T-helper 17 cell (primary cell): ENCODE measurements at places on chromosomes 12 and 14.

DNA sequence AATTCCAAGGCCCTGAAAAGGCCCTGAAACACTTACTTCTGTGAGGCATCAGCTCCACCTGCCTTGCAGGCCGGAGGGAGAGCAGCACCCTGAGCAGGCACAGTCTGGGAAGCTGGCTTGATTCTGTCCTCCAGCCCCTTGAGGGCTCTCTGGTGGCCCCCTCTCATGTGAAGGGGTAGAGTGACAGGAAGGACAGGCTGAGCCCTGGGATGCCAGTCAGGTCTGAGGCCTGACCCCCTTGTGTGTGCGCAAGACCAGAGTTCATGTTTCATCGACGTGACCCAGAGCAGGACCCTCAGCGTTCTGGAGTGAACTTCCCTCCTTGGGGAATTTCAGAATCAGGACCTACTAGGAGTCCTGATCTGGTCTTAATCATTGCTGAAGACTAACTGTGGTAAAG lies 1.3 kb downstream of the RNASE8 start:
- peaks cover 8% of the 10 kb centered on the region for H3K36me3 ChIP-seq
- peaks cover 52% of the 10 kb centered on the region for H3K27me3 ChIP-seq
- peak overlapping the region; percentile 14 for H3K27ac ChIP-seq
- DNase-seq = no peak
- H3K4me3 ChIP-seq = no peak overlapping the region

DNA sequence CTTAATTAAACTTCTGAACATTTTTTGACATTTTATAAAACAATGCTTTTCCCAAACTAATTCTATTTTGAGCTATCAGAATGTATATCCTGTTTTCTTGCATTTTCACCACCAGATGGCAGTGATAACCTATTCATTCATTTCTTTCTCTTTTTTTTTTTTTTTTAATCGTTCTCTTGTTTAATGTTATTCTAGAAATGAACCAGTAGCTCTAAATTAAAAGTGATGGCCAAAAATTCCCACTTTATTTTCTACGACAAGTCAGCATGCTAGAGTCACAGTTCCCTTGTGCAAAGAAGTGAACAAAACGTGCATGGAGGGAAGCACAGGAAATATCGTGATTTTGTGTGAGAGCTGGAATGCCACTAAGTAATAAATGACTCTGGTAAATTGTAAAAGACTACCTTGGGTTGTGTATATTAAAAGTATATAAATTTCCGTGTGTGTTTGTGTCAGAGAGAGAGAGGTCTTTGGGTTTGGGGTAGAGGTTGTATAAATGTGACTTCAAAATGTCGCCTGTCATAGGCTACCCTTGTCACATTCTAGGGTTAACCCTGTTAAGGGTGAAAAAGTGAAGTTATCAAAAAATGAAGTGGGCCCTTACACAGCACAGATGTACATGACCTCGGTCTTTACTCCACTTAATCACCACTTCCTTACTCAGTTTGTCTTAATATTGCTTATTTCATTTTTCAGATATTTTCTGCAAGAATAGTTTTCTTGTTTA lies 40.4 kb upstream of the LDHB start:
- no peaks in the 10 kb centered on the region for H3K36me3 ChIP-seq
- peaks cover 7% of the 10 kb centered on the region for H3K27me3 ChIP-seq
- H3K4me1 ChIP-seq = peaks cover 14% of the 10 kb centered on the region
- H3K27ac ChIP-seq = no peak overlapping the region
- H3K4me3 ChIP-seq = no peak overlapping the region
- no peak for DNase-seq

GRCh38 chr12:112166051-112167015 lies 41.0 kb downstream of the TRAFD1 start:
- no peak overlapping the region for H3K4me3 ChIP-seq
- H3K27me3 ChIP-seq = no peaks in the 10 kb centered on the region
- no peak overlapping the region for H3K27ac ChIP-seq
- peaks cover 2% of the 10 kb centered on the region for H3K36me3 ChIP-seq
- H3K4me1 ChIP-seq = no peaks in the 10 kb centered on the region

- DNase-seq = no peak
- H3K4me1 ChIP-seq = peaks cover 69% of the 10 kb centered on the region
- H3K27me3 ChIP-seq = no peaks in the 10 kb centered on the region
- H3K27ac ChIP-seq = peak overlapping the region; percentile 98
- peak overlapping the region; percentile 88 for H3K4me3 ChIP-seq
Observed at GRCh38 chr14:49977126-49977841, 84.4 kb downstream of the ARF6 start.

DNA sequence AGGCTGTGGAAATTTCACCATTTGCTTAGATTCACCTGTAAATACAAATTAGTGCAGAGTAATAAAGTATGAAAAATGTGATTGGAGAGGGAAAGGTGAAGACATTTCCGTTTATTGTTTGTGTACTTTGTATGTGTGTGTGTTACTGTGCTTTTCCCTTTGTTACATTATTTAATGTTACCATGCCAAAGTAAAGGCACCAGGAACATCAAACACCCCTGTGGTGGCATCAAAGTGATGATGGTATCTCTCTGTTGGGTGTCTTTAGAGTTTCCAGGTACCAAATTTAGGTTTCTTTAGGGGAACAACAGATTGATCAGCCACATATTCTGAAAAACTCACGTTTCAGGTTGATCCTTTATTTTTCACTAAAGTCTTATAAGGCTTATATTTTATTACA lies 189.0 kb upstream of the FBXO33 start:
- DNase-seq = no peak
- H3K36me3 ChIP-seq = no peaks in the 10 kb centered on the region
- H3K4me1 ChIP-seq = no peaks in the 10 kb centered on the region
- H3K27ac ChIP-seq = no peak overlapping the region
- H3K4me3 ChIP-seq = no peak overlapping the region

DNA sequence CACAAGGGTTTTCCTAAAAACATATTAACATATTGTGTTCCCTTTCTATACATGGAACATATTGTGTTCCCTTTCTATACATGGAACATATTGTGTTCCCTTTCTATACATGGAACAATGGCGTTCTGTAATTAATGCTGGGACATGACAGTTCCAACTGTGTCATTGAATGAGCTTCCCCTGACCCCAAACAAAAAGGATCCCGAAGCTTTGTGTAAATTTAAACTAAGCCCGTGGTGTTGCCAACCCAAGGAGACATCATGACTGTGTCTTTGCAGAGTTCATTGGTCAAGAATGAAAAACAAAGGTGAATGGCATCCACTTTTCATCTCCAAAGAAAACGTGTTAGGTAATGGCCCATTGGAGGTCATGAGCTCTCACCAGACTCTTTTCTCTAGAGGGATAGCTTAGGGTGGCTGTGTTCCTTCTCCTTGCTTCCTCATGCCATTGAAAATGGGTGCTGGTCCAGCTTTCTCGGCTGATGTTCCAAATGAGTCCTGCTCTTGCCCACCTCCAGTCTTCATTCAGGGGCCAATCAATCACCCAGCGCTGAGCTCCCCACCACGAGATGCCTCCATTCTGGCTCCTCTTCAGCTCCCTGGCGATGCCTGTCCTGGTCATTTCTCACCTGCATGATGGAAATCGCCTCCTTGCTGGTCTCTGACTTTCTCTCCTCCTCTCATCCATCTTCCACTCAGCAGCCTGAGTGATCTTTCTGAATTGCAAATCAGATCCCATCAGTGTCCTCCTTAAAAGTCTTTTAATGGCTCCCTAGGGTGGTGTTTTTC lies 156.1 kb downstream of the VRK1 start:
- H3K4me3 ChIP-seq = no peak overlapping the region
- H3K27ac ChIP-seq = no peak overlapping the region
- no peak for DNase-seq
- H3K27me3 ChIP-seq = no peaks in the 10 kb centered on the region

GRCh38 chr12:79487386-79488110 lies 203.2 kb downstream of the PAWR start:
- H3K36me3 ChIP-seq = no peaks in the 10 kb centered on the region
- H3K4me1 ChIP-seq = no peaks in the 10 kb centered on the region
- no peak overlapping the region for H3K27ac ChIP-seq
- H3K4me3 ChIP-seq = no peak overlapping the region

GRCh38 chr14:95157048-95157326 lies 342 bp downstream of the DICER1 start:
- peaks cover 35% of the 10 kb centered on the region for H3K4me1 ChIP-seq
- no peak for DNase-seq
- H3K4me3 ChIP-seq = peak overlapping the region; percentile 94
- no peaks in the 10 kb centered on the region for H3K36me3 ChIP-seq
- no peak overlapping the region for H3K27ac ChIP-seq
- H3K27me3 ChIP-seq = no peaks in the 10 kb centered on the region

DNA sequence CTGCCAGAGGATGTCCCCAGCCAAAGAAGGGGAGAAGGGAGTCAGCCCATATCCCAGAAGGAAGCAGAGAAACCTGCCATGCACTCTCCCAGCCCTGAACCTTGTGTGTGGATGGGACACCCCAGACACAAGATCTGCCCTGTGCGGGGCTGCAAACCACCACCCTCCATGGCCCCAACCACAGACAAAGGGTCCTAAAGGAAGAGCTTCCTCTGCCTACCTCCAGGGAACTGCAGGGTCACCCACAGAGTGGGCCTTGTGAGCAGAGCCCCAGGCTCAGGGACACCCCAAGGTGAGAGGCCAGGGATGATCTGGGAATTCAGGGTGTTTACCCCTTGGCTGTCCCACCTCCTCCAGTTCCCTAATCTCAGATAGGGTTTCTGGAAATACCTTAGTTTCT lies 56.5 kb downstream of the ISCA2 start:
- H3K4me1 ChIP-seq = peaks cover 5% of the 10 kb centered on the region
- no peak overlapping the region for H3K4me3 ChIP-seq
- H3K27me3 ChIP-seq = peaks cover 11% of the 10 kb centered on the region
- H3K27ac ChIP-seq = no peak overlapping the region

DNA sequence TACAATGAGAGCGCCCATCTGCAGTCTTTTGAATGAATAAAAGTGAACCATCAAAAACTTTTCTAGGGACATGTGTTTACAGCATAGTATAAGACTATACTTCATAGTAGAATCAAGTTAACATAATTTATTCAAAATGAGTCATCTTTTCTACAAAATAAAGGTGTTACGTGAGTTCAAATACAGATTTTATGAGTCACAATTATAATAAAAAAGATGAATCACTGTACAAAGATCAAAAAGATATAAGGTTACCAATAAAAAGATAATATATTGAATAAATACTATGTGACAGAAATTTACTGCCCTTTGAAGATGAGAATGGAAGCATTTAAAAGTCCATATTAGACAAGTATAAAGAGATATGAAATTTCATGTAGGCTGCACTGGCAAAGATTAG lies 2.8 kb downstream of the MBIP start:
- peaks cover 4% of the 10 kb centered on the region for H3K36me3 ChIP-seq
- H3K4me1 ChIP-seq = peaks cover 27% of the 10 kb centered on the region
- no peak overlapping the region for H3K4me3 ChIP-seq
- no peak for DNase-seq

DNA sequence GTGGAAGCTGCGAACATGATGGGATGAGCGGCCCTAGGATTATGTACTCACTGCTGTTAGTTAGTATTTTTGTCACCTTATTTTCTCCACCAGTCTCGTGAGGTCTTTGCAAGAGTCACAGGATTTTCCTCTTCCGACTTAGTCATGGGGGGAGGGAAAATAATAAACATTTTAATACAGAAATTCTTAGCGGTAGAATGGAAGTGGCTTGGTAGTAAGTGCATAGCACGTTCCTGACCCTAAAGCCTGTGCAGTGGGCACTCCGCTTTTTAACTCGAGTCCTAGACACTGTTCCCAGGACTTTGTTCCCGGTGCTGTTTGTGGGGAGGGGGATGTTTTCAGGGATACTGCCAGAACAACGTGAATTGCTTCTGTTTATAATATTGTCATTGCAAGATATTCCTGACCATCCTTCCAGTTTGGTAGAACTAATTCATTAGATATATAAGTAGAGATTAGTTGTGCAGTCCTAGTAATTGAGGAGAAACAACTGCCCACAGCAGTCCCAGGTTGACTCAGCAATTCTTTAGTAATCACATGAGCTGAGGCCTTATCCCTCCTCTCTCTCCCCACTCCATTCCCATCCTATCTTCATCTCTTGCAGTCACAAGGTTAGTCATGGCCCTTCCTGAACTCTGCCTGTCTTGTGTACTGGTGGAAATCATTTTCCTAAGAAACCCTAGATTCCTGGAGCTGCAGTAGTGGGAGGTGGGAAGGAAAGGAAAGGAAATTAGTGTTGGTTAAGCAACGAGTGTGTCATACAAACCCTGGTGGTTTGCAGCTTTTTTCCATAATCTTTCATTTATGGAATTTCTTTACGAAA lies 799 bp downstream of the SLC38A6 start:
- no peak for DNase-seq
- H3K36me3 ChIP-seq = peaks cover under 1% of the 10 kb centered on the region
- no peaks in the 10 kb centered on the region for H3K27me3 ChIP-seq
- peaks cover 6% of the 10 kb centered on the region for H3K4me1 ChIP-seq
- H3K27ac ChIP-seq = no peak overlapping the region

- peaks cover 2% of the 10 kb centered on the region for H3K36me3 ChIP-seq
- no peak overlapping the region for H3K4me3 ChIP-seq
- no peaks in the 10 kb centered on the region for H3K27me3 ChIP-seq
Observed at GRCh38 chr14:94893411-94894160, 123.7 kb upstream of the GSC start.

DNA sequence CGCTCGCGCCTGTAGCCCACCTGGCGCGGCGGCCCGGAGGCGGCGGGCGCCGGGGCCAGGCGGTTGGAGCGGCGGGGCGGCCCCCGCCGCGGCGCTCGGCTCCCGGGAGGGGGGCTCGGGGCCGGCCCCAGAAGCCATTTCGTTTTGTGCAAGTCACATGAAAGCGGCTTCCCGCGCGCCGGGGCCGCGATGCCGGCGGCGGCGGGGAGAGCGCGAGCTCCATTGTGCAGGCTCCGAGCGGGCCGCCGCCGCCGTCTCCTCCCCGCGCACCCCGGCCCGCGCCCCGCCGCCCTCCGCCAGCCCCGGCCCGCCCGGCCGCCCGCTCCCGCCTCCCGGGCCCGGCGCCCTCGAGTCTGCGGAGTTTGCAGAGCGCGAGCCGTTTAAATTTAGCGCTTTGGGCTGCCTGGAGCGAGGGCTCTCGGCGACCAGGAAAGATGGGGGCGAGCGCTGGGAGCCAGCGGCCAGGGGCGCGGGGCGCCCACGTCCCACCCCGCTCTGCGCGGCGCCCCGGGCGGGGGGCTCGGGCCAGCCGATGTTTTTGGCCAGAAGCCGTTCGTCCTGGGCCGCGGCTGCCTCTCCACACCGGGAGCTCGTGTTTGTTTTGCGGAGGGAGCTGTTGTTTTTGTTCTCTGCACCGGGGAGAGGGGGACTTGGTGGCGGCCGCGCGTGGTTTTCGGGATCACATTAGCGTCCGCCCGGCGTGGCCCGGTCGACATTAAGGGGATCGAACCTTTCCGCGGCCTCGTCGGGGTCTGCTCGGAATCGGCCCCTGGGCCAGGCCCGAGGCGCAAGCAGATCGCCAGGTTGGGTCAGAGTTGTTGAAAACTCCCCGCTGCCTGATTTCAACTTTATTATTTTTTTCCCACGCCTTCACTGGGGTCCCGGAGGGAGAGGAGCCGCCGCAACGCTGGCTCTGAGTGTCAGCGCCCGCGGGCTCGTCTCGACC lies 982 bp downstream of the BCL7A start:
- H3K4me3 ChIP-seq = peak overlapping the region; percentile 83
- no peak overlapping the region for H3K27ac ChIP-seq
- H3K4me1 ChIP-seq = peaks cover 8% of the 10 kb centered on the region
- DNase-seq = peak; percentile 25
- H3K36me3 ChIP-seq = peaks cover 3% of the 10 kb centered on the region

GRCh38 chr12:51838762-51839161 lies 9.8 kb downstream of the FIGNL2 start:
- no peak overlapping the region for H3K4me3 ChIP-seq
- H3K27me3 ChIP-seq = peaks cover 65% of the 10 kb centered on the region
- DNase-seq = no peak
- H3K36me3 ChIP-seq = peaks cover 9% of the 10 kb centered on the region
- H3K27ac ChIP-seq = no peak overlapping the region

GRCh38 chr12:89597770-89598169 lies 71.9 kb upstream of the POC1B start:
- H3K4me3 ChIP-seq = no peak overlapping the region
- no peak for DNase-seq
- H3K36me3 ChIP-seq = peaks cover 8% of the 10 kb centered on the region
- no peak overlapping the region for H3K27ac ChIP-seq
- H3K27me3 ChIP-seq = no peaks in the 10 kb centered on the region
